Stimulated activated CD8-positive, alpha-beta memory T cell treated with anti-CD3 and anti-CD28 coated beads, Interleukin-7, amount 100 ng/mL, for 24 hours (primary cell): ENCODE measurements at places on chromosomes 3 and 15.

GRCh38 chr15:84949845-84950569, 31.6 kb upstream of the PDE8A start:
- DNase-seq: no peak

DNA sequence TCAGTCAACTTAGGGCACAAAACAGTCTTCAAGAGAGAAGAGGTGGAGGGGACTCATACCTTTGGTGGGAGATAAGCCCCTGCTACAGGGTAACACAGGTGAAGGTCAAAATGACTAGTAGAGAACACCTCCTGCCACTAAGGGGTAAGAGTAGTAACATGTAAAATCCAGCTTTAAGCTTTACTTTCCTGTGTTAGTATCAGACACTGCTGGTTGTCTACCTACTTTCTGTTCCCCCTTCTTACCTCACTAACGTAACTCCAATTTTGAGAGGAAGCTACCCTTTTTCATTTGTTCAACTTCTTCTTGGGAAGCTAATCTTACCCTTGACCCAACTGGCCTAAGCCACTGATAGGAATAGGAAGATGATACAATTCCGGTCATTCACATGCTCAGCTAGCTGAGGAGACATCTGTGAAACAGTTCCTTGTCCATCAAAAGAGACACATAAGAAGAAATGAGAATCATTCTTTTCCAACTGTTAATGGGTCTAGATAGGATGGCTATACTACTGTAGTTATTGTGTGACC, 826.8 kb upstream of the CFAP20DC start:
- no peak for DNase-seq

DNA sequence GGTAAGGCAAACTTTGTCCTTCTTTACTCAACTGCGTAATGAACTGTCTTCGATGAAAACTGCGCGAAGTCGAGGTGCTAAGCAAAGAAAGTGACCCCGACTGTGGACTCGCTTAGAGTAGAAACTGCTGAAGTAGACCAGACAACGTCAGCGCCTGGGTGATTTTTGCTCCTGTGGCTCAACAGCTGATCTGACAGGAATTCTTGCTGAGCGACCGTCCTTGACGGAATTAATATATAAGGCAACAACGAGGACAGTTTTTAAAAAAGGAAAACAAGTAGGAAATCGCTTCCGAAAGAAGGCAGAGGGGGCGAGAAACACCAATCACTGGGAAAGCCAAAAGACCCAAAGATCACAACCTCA, 541 bp downstream of the RPS27L start:
- DNase-seq: no peak

GRCh38 chr3:8246070-8246469, 255.6 kb upstream of the LMCD1 start:
- DNase-seq: no peak

- DNase-seq: no peak
Observed at GRCh38 chr3:167855306-167855705, 119.8 kb downstream of the SERPINI1 start.

GRCh38 chr3:158738653-158739052, 6.4 kb upstream of the RARRES1 start:
- no peak for DNase-seq

DNA sequence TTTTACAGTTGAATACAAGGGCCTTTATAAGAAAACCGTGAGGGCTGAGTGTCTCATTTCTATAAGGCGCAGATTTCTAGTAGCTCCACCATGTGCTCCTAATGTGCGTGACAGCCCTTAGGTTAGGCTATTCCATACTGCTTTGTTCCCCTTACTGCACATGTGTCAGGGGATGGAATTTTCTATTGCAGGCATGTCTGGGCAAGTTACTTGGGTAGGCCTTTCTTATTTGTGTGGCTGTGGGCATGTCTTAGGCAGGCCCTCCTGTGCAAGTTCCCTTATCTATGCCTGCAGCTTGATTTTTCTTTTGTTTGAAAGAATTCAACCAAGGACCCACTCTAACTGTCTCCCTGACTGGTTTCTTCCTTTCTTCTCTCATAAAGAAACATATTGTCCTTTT, 434.2 kb upstream of the CNTN3 start:
- DNase-seq: no peak

DNA sequence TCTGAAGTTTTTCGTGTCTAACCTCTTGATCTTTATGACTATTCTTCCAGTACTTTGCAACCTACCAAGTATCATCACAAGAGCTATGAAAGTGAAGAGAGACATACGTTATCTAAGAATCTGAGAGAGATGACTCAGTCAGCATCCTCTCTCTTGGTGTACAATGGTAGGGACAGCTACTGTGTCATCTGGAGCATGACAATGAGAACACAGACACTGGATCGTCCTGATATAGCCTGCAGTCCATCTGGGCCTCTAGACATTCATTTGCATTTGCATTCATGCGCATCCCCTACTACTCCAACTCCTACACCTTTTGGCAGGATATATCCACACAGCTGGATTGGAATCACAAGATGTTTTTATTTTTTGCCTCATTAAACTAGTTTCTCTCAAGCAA, 115.2 kb downstream of the PEX5L start:
- DNase-seq: no peak

- DNase-seq: no peak
Observed at GRCh38 chr3:125383744-125384143, 8.6 kb upstream of the ZNF148 start.

DNA sequence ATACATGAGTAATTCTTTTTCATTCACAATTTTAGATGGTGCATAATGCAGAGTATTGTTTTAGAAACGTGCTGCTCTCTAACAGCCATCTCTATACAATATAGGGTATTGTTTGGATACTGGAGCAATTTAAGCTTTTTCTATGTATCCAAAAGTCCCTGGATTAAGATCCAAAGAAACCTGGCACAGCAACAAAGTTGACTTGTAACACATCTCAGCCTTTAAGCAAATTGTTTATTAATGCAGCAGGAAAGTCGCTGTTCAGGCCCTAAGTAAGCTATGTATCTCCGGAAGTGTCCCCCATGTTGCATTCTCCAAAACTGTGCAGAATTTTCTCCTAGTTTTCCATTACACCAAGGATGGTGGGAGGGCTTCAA, 7.3 kb downstream of the VGLL4 start:
- no peak for DNase-seq

DNA sequence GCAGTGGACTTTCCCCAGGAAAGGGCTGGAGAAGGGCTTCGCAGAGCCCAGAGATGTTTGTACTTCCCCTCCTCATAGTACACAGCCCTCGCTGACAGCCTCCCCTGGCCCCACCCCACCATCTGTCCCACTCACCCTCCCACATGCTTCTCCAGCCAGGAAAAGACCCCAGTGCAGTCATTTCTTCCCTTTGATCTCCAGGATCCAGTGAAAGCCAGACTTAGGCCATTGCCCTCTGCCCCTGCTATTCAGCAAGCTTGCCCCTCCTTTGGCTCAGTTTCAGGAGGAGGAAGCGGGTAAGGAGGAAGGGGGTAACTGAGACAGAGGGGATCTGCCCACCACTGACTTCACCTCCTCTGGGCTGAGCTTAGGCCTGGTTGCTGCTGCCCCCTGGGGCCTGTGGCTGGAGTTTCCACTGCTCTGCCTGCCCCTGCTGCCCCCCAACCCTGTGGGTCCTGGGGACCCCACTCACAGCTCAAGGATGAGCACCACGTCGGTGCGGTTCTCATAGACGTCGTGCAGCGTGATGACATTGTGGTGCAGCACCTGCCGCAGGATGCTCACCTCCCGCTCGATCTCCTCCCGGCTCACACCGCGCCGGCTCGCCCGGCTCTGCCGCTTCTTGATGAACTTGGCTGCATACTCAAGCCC, 63.1 kb downstream of the DAPK2 start:
- no peak for DNase-seq

- no peak for DNase-seq
Observed at GRCh38 chr3:181694805-181695660, 16.7 kb upstream of the SOX2 start.

- no peak for DNase-seq
Observed at GRCh38 chr3:193873426-193874201, 262.3 kb upstream of the HES1 start.

GRCh38 chr3:31053299-31053698, 158.8 kb upstream of the GADL1 start:
- DNase-seq: no peak

DNA sequence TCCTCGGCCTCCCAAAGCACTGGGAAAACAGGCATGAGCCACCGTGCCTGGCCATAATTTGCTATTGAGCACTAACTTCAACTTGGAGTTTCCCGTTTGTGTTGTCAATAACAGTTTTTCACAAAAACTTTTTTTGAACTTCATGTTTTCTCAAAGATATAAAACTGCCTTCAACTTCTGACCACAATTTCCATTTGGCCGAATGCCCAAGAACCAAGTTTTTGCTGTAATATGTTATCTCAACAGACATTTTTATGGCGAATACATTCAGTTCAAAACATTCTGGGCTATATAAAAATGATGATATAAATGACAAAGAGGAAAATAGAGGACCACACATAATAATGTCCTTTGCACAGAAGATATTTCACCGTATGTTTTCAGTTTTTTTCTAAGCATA, 56.4 kb downstream of the NEDD4 start:
- DNase-seq: no peak

GRCh38 chr3:119599558-119600174, 2.0 kb downstream of the PLA1A start:
- no peak for DNase-seq

GRCh38 chr15:74937590-74938371, at the start of gene COX5A:
Gene COX5A (minus strand): TSS chr15:74938073. CDS start chr15:74938014, 59 bp downstream.
- peak; percentile 76 for DNase-seq

- DNase-seq: no peak
Observed at GRCh38 chr15:101070502-101071273, 151.5 kb downstream of the LRRK1 start.

GRCh38 chr3:183394150-183394549, 34.3 kb downstream of the MCF2L2 start:
- no peak for DNase-seq

DNA sequence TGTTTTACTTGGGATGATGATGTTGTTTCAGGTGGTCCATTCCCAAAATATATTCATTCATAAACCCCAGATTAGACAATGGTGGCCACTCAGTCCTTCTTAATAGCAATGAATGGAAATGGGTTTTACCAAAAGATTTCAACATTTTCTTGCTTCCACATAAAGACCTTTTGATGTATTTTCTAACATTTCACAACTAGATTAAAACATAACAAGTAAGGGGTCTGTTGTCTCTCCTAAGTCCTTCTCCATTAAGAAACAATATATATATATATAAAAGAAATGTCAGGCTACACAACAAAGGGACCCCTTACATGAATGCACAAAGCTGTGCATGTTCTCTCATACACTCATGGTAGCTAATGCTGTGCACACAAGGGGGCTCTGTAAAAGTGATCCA, 176.4 kb downstream of the ANXA2 start:
- no peak for DNase-seq

DNA sequence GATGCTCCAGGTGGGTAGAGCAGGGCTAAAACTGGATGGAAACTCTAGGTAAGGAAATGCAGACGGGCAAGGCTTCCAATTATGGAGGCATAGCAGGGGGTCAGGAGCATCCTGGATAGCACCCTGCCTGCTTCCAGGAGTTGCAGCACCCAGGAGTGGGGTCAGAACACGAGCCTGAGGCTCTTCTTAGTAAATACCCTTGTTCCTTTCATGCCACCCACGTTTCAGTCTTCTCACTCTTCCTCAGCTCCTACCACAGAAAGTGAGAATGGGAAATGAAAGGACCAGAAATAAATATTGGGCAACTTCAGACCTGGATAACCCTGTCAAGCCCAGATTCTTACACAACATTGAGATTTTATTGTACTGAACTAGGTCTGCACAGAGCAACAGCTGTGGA, 16.4 kb downstream of the CCR1 start:
- no peak for DNase-seq

GRCh38 chr3:169528289-169528688, 135.2 kb downstream of the MECOM start:
- DNase-seq: no peak

- DNase-seq: no peak
Observed at GRCh38 chr3:46549408-46549904, 16.6 kb downstream of the LRRC2 start.

DNA sequence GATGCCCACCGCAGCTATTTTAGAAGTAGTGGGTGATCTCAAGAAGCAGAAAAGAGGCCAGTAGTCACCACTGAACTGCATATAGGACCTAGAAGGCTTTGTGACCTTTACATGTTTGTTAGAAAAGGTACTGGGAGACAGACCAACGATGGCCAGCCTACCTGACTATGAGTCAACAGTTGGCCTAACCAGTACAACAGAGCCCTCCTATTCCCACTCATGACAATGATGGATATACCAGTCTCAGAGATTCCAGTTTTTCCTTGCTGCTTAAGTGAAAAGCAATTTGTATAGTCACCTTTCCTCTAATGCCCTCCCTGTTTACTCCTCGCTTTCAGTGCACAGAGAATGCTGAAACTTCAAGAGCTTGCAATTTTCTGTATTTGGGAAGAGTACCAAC, 86.6 kb upstream of the PPIB start:
- no peak for DNase-seq

DNA sequence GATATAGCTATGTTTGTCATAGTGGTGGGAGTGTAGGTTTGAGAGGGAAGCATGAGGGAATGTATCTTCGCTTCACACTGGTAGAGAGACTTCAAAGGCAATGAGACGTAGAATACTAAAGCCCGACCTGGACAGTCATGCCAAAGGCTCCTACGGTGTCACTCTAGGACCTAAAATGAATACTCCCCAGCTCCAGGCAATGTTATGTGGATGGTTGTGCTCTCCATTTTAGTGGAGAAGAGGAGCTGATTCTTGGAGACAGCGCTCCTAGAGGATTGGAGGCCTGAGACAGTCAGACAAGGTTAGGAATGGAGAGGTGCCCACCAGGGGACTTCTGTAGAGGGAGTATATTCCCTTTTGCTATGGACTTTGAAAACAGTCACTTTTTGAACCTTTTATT, 260.1 kb downstream of the MEX3B start:
- no peak for DNase-seq

- no peak for DNase-seq
Observed at GRCh38 chr3:163916596-163917560, 1161.4 kb downstream of the SI start.

- DNase-seq: no peak
Observed at GRCh38 chr15:97143592-97144376, 813.3 kb downstream of the NR2F2 start.

DNA sequence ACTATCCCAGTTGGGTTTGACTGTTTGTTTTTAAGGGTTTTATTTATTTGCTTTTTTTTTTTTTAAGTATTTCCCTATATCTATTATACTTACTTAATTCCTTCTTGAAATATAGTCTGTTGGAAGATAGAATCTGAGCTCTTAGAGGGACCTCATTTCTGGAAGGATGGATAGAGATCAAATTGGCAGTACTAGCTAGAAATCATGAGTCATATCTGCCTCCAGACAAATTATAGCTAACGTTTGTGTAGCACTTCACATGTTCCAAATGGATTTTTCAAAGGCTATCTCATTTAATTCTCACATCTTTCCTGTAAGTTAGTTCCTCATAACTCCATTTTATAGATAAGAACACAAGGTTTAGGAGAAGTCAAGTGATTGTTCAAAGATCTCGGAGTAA, 384.7 kb downstream of the ZIC1 start:
- DNase-seq: no peak

GRCh38 chr3:142929890-142930289, 33.6 kb downstream of the PAQR9 start:
- DNase-seq: no peak

- no peak for DNase-seq
Observed at GRCh38 chr15:56675930-56676329, 57.4 kb downstream of the ZNF280D start.
